ENCODE measurements at places on chromosomes 3 and 15.

- DNase-seq = no peak
Observed at GRCh38 chr3:38127611-38128302, 9.2 kb downstream of the ACAA1 start.

- DNase-seq = peak; percentile 93
Observed at GRCh38 chr3:66819993-66820501, 178.1 kb upstream of the KBTBD8 start.

DNA sequence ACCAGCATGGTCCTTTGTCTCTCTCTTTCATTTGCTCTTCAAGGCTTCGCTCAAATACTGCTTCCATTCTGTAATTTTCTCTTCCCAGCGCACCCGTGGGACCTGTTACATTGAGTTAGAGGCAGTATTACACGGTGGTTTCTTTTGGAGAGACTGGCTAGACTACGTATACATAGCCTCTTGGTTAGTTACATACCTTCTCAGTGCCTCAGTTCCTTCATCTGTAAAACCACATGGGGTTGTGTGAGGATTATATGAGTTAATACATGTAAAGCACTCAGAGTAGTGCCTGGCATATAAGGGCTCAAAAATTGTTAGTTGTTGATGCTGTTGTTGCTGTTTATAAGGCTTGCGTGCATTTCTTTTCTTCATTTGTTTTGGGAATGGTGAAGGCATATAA, 33.8 kb downstream of the UBE2E2 start:
- no peak for DNase-seq

GRCh38 chr15:36951731-36952247, 148.6 kb downstream of the MEIS2 start:
- no peak for DNase-seq

- DNase-seq = no peak
Observed at GRCh38 chr3:59450946-59451763, 401.3 kb upstream of the CFAP20DC start.

DNA sequence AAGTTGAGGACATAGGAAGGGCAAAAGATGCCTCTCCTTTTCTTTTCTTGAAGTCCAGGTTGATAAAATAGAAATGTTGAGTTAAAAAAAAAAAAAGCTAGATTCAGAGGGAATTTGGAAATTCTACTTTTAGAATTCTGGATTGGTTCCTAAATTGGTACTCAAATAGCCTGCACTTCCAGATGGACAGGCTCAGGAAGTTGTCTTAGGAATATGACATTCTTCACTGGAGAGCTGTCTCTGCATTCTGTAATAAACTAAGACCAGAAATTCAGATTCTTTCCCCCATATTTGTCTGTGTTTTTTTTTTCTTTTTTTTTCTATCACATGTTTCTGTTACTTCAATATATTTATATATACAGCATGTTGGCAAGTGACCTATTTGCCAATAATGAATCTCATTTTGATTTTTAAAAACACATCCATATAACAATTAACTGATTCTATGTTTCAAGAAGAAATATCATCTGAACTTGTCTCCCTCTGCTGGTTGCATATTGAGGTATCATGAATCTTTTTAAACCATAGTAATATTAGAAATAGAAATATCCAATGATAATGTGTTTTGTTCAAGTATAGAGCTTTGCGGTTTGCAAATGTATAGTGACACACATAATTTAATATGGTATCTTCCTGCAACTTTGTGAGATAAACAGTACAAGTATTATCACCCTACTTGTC, 8.5 kb upstream of the LSAMP start:
- peak; percentile 40 for DNase-seq

GRCh38 chr15:34501131-34501530, 63.5 kb upstream of the GOLGA8A start:
- no peak for DNase-seq

DNA sequence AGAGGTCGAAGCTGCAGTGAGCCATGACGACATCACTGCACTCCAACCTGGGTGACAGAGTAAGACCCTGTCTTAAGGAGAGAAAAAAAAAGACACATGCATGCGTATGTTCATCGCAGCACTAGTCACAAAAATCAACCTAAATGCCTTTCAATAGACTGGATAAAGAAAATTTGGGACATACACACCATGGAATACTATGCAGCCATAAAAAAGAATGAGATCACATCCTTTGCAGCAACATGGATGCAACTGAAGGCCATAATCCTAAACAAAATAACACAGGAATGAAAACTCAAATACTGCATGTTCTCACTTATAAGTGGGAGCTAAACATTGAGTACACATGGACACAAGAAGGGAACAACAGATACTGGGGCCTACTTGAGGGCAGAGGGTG, 53.1 kb downstream of the FSIP1 start:
- DNase-seq = no peak

DNA sequence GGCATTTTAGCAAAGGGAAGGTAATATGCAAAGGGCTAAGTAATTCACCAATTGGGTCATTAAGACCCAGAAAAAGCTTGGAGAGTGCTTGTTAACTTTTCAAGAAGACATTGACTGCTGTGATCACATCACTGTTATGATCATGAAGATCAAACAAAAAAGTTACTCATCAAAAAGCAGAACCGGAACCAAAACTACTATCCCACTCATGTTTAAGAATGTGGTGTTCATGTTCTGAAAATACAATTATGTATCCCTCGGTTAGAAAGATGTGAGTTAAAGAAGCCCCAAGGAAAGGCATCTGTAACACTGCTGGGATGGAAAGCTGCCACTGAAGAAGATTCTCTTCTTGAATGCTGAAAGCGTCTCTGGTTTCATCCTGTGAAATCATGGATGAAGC, 32.6 kb downstream of the BBX start:
- no peak for DNase-seq

DNA sequence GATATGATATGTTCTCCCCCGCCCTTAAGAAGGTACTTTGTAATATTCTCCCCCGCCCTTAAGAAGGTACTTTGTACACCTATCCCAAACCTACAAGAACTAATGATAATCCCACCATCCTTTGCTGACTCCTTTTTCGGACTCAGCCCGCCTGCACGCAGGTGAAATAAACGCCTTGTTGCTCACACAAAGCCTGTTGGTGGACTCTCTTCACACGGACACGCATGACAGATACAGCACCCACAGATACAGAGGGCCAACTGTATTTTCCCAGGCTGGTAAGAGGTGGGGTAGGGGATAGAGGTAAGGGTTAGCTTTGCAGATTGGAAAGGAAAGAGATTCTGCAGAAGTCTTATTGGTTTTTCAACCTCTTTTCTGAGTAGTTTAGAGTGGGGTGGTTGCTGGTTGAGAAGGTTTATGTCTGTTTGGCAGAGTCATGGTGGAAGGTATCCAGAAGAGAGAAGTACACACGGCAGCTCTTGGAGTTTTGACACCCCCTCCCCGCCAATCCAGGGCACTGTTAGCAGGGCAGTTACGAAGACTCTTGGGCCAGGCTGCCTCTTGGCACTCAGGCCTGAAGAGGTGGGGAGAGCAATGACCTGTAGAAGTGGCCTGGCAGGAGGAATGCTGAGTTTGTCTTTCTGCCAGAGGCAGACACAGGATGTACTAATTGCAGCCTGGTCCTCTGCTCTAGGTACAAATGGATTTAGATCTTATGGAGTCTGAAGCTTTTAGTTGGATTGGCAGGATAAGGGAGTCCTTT, 36.0 kb upstream of the IDH2 start:
- no peak for DNase-seq

DNA sequence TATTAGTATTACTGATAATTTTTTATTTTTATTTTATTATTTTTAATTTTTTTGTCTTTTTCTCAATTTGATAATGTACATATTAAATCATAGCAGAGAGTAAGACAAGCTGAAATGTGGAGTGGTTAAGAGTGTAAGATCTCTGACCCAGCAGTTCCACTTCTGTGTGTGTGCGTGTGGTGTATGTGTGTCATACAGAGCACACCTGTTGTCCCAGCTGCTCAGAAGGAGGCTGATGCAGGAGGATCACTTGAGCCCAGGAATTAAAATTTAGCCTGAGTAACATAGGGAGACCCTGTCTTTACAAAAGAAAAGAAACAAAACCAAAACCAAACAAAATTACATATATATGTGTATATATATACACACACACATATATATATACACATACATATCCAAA, 1.4 kb upstream of the CIDEC start:
- DNase-seq = no peak

GRCh38 chr3:180196658-180197057, 159.9 kb upstream of the PEX5L start:
- DNase-seq = no peak

GRCh38 chr15:77858792-77859490, 218.6 kb downstream of the TBC1D2B start:
- no peak for DNase-seq

DNA sequence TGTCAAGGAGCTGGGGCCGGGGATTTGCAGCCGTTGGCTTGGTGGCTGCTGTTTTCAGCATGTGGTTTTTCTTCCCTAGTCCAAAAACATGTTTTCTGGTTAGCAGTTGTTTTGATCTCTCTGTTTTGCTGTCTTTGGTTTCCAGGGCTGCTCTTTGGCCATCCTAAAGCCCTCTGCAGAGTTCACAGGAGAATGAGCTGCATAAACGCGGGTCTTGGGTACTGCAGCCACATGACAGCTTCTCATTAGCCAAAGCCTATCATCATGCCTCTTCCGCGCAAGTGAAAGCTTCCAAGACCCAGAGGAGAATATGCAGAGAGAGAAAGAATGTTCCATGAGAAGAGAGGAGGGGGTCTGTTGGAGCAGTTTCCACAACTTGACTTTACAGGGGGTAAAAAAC, 138.5 kb downstream of the NTRK3 start:
- no peak for DNase-seq

DNA sequence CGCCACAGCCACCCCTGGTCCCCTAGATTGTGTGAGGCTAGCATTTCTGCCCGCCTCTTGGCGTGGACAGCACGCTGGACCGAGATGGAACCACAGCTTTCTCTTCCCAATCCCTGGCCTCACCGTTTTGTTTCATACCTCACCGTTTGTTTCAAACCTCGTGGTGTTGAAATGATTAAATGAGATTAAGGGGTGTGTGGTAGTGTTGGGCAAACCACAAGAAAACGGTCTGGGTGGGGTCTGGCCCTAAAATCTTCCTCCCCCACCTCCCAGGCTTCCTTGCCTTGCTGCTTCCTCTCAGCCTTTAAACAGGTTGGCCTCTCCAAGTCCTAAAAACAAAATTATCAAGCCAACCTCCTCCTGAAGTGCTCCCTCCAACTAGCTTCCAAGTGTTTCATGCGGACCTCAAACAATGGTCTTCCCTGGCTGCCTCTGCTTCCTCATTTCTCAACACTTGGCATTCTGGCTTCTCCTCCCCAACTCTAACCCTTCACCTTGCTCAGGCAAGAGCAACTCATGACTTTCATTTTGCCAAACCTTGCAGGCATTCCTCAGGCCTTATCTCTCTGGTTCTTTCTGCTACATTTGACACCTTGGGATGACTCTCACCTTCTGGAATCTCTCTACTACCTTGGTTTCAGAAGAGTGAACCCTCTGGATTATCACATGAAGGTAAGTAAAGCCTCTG, 1.4 kb upstream of the ATP13A3 start:
- DNase-seq = no peak

DNA sequence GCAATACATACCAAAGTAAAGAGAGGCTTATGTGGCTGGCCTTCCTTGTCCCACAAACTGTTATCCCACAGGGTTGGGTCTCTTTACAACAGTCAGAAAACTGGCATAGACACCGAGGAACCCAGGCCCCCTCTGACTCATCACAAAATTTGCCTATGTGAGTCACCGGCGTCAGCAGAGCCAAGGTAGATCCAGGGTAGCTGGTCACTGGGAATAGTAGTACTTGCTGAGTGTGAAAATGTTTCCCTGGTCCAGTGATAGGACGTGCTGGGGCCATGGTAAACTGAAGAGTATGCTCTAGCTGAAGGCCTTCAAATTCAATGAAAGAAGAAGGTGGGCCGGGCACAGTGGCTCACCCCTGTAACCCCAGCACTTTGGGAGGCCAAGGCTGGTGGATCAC, 27.1 kb upstream of the SKIL start:
- no peak for DNase-seq

DNA sequence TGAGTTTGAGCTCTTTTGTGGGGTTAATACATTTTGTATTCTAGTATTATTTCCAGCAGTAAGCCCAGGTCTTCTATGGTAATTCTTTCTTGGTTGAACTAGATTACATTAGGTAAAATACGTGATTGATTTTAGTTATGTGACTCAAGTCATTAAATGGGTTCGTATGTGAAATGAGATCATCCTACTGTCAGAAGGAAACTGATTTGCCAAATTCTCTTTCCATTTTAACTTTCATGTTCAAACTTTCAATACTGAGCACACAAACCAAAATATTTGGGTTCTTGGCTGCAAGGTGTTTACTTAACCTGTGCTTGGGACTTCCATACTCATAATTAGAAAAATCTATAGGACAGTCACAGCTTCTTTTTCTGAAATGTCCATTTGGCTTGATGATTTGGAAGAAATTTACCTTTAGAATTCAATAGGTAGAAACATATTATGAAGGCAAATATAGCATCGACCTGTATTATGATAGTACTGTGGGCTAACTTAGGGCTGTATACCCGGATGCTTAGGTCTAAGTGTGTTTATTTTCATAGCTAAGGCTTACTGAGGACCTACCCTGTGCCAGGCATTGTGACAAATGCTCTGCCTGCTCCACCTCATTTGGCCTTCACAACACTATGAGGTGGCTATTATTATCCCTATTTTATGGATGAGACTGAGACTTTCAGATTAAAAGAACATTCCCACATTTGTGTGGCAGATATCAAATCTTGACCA, 631.8 kb upstream of the GRM7 start:
- DNase-seq = no peak

GRCh38 chr15:91254766-91255165, 154.7 kb downstream of the SV2B start:
- DNase-seq = no peak

- DNase-seq = no peak
Observed at GRCh38 chr15:78175330-78175729, 26.2 kb downstream of the IDH3A start.

- DNase-seq = no peak
Observed at GRCh38 chr15:92449476-92449875, 55.8 kb downstream of the ST8SIA2 start.

GRCh38 chr3:125220727-125221429, 8.3 kb upstream of the SLC12A8 start:
- DNase-seq = no peak

GRCh38 chr3:178155521-178155920, 380.7 kb upstream of the KCNMB2 start:
- no peak for DNase-seq

DNA sequence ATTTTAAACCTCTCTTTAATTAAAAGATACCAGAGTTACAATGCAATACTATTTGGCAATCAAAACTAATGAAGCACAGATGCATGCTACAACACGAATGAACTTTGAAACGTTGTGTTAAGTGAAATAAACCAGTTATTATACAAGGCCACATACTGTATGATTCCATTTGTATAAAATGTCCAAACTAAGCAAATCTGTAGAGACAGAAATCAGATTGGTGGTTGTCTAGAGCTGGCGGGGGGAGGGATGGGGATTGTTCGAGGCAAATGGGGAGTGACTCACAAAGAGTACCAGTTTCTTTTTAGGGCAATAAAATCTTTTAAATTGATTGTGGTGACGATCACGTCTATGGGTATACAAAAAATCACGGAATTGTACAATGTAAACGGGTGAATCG, 677.0 kb downstream of the NTRK3 start:
- DNase-seq = no peak

- no peak for DNase-seq
Observed at GRCh38 chr15:78425643-78426042, 12.4 kb upstream of the IREB2 start.

Measured in COLO829 (cell line).